ENCODE measurements at places on chromosomes 6 and 20.

GRCh38 chr6:156735751-156736150, 41.4 kb upstream of the ARID1B start:
- no peak for DNase-seq

GRCh38 chr6:111810294-111811131, 62.7 kb downstream of the FYN start:
- no peak for DNase-seq

GRCh38 chr20:16699293-16699692, 30.5 kb upstream of the SNRPB2 start:
- DNase-seq = no peak

- DNase-seq = no peak
Observed at GRCh38 chr6:87848616-87849015, 146.6 kb upstream of the AKIRIN2 start.

- DNase-seq = no peak
Observed at GRCh38 chr6:89708316-89708715, 69.8 kb upstream of the LYRM2 start.

DNA sequence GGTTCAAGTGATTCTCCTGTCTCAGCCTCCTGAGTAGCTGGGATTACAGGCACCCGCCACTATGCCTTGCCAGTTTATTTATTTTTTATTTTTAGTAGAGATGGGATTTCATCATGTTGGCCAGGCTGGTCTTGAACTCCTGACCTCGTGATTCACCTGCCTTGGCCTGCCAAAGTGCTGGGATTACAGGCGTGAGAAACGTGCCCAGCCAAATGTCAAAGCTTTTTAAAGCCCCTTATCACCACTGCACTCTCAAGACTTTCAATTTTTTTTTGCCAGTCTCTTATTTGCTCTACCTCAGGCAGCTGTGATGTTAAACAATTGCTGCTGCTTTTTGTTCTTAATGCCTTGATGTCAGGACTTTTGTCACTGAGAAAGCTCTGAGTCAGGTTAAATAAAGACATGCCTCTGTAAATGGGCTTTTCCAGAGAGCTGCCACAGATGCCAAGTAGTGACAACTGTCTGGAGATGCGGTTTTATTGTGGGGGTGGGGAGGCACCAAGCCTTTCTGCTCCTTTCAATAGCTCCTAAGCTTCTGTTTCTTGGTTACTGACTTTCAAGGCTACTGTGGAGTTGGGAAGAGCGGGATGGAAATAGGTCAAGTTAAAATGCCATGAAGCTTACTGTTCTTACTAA, 29.2 kb downstream of the RSPH3 start:
- DNase-seq = no peak

- no peak for DNase-seq
Observed at GRCh38 chr6:130796313-130796905, 30.8 kb upstream of the SMLR1 start.

GRCh38 chr6:151063352-151063751, 176.4 kb upstream of the AKAP12 start:
- no peak for DNase-seq

- DNase-seq = no peak
Observed at GRCh38 chr20:31642837-31643236, 5.1 kb downstream of the COX4I2 start.

GRCh38 chr6:43970913-43971775, 156.1 kb downstream of the MRPL14 start:
- no peak for DNase-seq

- no peak for DNase-seq
Observed at GRCh38 chr6:5246141-5247097, 14.3 kb downstream of the LYRM4 start.

DNA sequence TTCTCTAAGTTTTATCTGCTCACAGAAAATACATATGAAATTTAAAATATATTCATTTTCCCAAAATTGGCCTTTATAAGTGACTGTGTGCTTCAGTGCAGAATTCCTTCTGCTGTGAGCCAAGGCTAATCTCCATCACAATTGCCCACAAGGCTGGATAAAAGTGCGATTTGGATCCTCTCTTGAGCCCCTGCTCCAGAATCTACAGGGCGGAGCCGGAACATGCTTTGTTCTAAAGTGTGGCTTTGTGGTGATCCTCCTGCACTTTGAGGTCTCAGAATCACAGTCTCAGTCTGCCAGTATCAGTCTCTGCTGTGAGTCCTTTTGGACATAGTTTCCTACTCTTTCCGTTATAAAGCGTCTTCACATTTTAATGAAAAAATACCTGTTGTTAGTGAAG, 28.9 kb downstream of the SMOC2 start:
- DNase-seq = no peak

DNA sequence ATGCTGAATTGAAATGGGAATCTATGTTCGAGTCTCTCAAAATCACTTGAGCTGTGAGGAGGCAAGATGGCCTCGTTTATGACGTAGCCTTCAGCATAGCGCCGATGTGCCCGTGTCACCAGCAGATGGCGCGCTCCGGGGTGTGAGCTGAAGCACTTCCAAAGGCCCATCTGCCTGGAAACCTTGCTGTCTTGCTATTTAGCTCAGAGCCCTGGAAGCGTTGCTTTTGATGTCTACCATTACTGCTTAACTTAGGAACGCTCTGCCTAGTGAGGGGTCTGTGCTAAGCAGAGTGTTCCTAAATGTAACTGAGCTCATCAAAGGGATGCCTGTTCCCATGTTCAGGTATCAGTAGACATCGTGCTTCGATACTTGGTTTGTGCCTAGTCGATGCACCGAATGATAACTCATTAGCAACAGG, 67.7 kb downstream of the SYCP2L start:
- peak; percentile 44 for DNase-seq

- no peak for DNase-seq
Observed at GRCh38 chr6:128667339-128667858, 147.0 kb upstream of the PTPRK start.

DNA sequence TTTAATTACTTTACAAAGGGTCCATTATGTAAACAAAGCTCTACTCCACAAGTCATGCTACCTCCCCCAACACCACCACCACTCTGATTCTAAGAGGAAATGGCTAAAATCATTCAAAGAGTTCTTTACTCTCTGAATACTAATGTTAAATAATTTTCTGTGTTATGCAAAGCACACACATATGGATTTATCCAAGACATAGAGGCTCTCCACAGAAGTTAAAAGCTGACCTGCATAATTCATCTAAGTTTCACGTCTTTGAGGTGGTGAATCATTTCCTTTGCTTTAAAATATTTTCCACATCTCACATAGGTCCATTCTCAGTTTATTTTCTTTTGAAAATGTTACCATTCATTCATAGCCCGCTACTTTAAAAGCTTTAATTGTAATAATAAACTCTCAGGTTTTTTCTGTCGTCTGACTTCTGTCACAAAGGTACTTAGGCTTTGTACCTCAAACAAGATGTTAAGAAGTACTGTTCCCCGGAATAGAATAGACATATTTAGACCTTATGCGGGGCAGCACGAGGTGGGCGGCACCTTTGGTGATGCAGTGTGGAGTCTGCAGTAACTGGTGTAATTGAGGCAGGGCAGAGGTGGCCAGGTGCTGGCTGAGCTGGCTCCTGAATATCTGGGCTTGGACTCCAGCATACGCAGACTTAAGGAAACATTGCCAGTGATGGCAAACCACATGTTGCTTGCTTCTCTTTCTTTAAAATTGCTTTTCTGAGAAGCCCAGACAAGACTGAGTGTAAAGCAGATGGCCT, 55.8 kb downstream of the KIF6 start:
- no peak for DNase-seq

- no peak for DNase-seq
Observed at GRCh38 chr6:89828988-89829471, 650 bp upstream of the CASP8AP2 start.

DNA sequence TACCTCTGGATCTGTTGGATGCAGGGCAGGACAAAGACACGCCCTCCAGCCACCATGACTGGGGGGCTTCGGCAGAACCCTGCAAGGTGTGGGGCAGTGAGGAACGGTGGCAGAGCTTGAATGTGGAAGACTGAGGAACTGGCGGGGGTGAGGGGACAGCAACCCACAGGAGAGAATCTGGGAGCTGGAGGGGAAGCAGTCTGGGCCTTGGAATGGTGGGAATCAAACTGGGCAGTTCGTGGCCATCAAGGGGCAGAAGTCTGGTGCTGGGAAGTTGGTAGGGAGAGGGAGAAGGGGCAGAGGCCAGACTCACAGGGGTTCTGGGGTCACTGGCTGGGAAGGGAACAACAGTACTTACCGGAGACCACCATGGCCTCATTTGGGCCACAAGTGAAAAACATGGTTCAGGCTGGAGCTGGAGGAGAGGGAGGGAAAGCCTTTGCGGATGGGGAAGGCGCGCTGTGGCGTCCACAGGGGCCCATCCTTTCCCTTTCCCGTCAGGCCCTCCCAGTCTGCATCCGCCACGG, 635 bp downstream of the FLOT1 start:
- DNase-seq = no peak

- peak; percentile 71 for DNase-seq
Observed at GRCh38 chr6:111441678-111442243, 41.3 kb downstream of the REV3L start.
